Naive thymus-derived CD8-positive, alpha-beta T cell (primary cell): ENCODE measurements at places on chromosomes 12 and 14. TPM values are rescaled to one million over a fixed set of nuclear protein-coding genes. Genes with fewer than 3 reads are reported as not detected.

Gene AMDHD1
- total RNA-seq, result 2.2 TPM

Gene TPCN1
- total RNA-seq, result 81.2 TPM

Gene SLC6A15
- not detected for total RNA-seq

Gene PARP11
- total RNA-seq, result 34.2 TPM

Gene RD3L
- not detected for total RNA-seq

Gene RNF41
- 34.2 TPM for total RNA-seq

Gene E2F7
- not detected for total RNA-seq

Gene CCDC175
- not detected for total RNA-seq

Gene OR4Q2
- not detected for total RNA-seq

Gene BEST3
- not detected for total RNA-seq

DNA sequence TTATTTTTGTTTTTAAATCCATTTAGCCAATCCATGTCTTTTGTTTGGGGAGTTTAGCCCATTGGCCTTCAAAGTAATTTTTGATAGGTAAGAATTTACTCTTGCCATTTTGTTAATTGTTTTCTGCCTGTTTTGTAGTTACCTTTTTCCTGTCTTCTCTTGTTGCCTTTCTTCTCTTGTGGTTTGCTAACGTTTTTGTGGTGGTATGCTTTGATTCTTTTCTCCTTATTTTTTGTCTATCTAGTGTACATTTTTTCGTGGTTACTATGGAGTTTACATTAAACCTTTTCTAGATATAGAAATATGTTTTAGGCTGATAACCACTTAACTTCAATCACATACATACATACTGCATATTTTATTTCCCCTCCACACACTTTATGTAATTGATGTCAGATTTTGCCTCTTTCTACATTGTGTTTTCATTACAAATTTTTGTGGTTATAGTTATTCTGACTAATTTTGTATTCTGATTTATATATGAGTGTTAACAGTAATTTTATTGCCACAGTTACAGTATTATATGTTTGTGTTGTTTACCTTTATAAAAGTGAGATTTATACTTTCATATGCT is 19.2 kb upstream of the PPP1R12A start:
- H3K27me3 ChIP-seq, result peaks cover 14% of the 10 kb centered on the region
- peaks cover 3% of the 10 kb centered on the region for H3K4me1 ChIP-seq
- DNase-seq, result no peak
- H3K36me3 ChIP-seq, result no peaks in the 10 kb centered on the region
- peak overlapping the region; percentile 31 for H3K27ac ChIP-seq

- no peak for DNase-seq
- H3K27ac ChIP-seq, result no peak overlapping the region
- no peaks in the 10 kb centered on the region for H3K36me3 ChIP-seq
- peak overlapping the region; percentile 57 for H3K4me3 ChIP-seq
Measured at GRCh38 chr14:71314717-71315116, 407.5 kb downstream of the PCNX1 start.

DNA sequence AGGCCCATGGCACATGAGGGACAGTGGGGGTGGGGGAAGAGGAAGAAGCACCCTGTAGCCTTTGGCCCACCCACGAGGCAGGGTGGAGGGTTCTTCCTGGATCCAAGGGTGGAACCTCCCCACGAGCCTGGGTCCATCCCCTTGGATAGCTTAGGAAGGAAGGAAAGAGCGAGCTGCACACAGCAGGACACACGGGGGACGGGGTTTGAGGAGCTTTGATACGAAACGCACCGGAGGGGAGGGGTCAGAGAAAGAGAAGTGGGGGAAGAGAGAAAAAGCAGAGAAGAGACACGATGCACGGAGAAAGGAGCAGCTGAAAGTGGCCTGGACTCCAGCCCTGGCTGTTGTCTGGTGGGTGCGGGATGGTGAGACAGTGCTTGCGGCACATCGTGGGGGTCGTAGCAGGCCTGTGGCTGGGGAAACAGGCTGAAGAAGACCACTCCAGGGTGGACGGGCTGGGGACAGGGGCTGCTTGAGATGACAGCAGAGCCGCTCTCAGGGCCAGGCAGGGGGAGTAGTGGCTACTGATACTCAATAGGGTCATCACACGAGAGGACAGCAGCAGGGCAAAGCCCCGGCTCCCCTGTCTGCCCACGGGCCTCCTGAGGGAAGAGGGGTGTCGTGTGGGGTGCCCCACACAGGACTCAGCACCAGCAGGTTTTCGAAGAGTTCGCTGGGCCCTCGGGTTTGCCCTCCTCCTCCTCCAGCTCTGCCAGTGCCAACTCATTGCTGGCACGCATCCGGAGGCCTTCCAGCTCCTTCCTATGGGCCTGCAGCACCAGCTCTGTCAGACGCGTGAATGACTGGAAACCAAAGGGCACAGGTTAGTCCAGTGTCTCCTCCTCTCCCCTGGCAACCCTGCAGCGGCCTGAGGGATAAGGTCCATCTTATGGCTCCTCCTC is 5.4 kb upstream of the GPX2 start:
- peaks cover 34% of the 10 kb centered on the region for H3K4me1 ChIP-seq
- peak overlapping the region; percentile 60 for H3K27ac ChIP-seq
- no peaks in the 10 kb centered on the region for H3K36me3 ChIP-seq
- no peak for DNase-seq
- no peak overlapping the region for H3K4me3 ChIP-seq

DNA sequence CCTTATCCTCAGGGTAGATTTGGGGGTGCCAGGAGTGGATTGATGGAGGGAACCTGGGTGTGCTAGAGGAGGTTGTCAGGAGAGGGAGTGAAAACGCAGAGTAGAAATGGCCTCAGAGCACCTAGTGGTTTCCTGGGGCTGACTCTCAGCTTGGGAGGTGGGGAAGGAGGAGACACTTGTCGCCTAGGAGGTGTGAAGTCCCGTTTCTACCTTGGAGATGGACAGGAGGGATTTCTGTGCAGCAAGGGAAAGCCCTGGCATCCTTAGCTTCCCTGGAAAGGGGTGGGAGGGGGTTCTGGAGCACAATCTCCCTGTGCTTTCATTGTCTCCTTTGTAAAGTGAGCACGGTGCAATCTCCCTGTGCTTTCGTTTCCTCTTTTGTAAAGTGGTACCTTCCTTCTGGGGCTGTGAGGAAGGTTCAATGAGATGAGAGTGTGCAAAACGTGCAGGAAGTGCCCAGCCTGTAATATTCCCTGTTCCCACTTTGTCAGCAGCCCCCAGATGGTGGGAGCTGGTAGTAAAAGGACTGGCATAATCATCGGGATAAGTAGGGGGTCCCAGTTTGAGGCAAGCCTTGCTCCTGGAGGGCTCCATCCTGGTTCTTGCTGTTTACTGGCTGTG is 1.6 kb downstream of the OAS3 start:
- H3K4me3 ChIP-seq, result peak overlapping the region; percentile 87
- DNase-seq, result peak; percentile 29
- H3K4me1 ChIP-seq, result peaks cover 12% of the 10 kb centered on the region

DNA sequence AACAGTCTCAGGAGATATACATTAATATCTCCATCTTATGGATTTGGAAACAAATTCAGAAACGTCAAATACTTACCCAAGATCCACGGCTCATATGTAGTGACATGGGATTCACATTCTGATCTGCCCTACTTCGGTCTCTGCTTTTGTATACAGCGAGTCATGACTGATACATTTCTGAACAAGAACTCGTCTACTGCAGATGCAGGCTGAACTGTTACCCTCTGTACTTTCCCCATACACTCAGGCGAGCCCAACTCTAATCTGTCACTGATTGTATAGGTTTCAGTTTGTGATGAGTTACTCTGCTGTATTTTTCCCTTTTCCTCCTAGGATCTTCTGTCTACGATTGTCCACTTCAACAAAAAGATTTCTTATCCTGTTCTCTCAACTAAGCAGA is 441.6 kb downstream of the CCDC91 start:
- no peak overlapping the region for H3K4me3 ChIP-seq
- no peak for DNase-seq
- peaks cover 6% of the 10 kb centered on the region for H3K27me3 ChIP-seq
- no peak overlapping the region for H3K27ac ChIP-seq

- peaks cover 6% of the 10 kb centered on the region for H3K4me1 ChIP-seq
- H3K4me3 ChIP-seq, result no peak overlapping the region
- DNase-seq, result no peak
- no peaks in the 10 kb centered on the region for H3K27me3 ChIP-seq
- H3K27ac ChIP-seq, result no peak overlapping the region
Measured at GRCh38 chr12:48219631-48220030, 16.5 kb upstream of the OR10AD1 start.

DNA sequence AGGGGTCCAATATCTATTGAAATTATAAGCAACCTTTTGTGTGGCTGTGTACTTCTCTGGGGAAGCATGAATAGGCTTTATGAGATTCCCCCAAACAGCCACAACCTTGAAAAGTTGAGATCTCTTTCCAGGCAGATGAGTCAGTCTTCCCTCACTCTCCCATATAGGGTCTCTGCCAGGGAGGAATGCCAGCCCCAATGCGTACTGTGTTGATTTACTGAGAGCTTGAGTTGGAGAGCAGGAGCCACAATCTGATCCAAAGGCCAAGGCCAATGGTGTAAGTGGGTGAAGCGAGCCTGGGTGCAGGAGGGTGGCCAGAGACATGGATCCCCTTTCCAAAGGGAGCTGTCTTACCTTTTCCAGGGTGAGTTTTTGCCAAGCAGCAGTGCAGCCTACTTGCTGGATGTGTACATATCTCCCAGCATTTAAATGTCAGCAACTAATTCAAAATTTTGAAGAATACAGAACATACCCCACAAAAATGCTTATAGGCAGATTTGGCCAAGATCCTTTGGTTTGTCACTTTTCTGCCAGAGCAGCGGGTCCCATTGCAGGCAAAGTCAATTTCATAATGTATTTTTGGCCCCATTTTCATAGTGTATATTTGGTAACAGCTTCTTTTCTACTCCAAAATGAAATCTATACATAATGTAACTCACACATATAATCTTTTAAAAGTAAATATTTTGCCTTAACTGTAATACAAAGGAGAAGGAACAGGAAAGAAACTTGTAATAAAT is 88.2 kb downstream of the TBC1D30 start:
- DNase-seq, result no peak
- peaks cover 10% of the 10 kb centered on the region for H3K27me3 ChIP-seq
- H3K36me3 ChIP-seq, result no peaks in the 10 kb centered on the region
- H3K4me1 ChIP-seq, result no peaks in the 10 kb centered on the region
- no peak overlapping the region for H3K27ac ChIP-seq

GRCh38 chr12:96015672-96016071 is 19.5 kb upstream of the HAL start:
- no peaks in the 10 kb centered on the region for H3K4me1 ChIP-seq
- DNase-seq, result no peak
- H3K27ac ChIP-seq, result no peak overlapping the region
- peaks cover 89% of the 10 kb centered on the region for H3K36me3 ChIP-seq
- no peaks in the 10 kb centered on the region for H3K27me3 ChIP-seq

DNA sequence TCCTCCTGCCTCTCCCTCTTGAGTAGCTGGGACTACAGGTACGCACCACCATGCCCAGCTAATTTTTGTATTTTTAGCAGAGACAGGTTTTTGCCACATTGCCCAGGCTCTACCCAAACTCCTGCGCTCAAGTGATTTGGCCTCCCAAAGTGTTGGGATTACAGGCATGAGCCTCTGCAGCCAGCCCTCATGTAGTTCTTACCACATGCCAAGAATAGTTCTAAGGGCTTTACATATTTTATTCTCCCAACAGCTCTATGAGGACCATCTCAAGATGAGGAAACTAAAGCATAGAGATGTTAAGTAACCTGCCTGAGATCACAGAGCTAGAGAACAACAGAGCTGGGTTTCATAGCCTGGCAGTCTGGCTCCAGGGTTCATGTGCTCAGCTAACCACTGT is 37.9 kb upstream of the ALDH2 start:
- no peak for DNase-seq
- H3K27ac ChIP-seq, result no peak overlapping the region
- H3K27me3 ChIP-seq, result no peaks in the 10 kb centered on the region

GRCh38 chr14:101407328-101407727 is 154.0 kb upstream of the DIO3 start:
- H3K36me3 ChIP-seq, result no peaks in the 10 kb centered on the region
- no peak overlapping the region for H3K27ac ChIP-seq
- peaks cover 5% of the 10 kb centered on the region for H3K4me1 ChIP-seq
- H3K27me3 ChIP-seq, result peaks cover 52% of the 10 kb centered on the region
- H3K4me3 ChIP-seq, result no peak overlapping the region
- DNase-seq, result no peak

- no peak for DNase-seq
- H3K36me3 ChIP-seq, result peaks cover 6% of the 10 kb centered on the region
- H3K27me3 ChIP-seq, result no peaks in the 10 kb centered on the region
- no peak overlapping the region for H3K4me3 ChIP-seq
- H3K4me1 ChIP-seq, result peaks cover 10% of the 10 kb centered on the region
Measured at GRCh38 chr12:44286336-44286735, 450.5 kb downstream of the TMEM117 start.

- no peaks in the 10 kb centered on the region for H3K36me3 ChIP-seq
- no peaks in the 10 kb centered on the region for H3K27me3 ChIP-seq
- H3K4me3 ChIP-seq, result no peak overlapping the region
- H3K4me1 ChIP-seq, result peaks cover 7% of the 10 kb centered on the region
- DNase-seq, result no peak
Measured at GRCh38 chr14:52363961-52364360, 49.8 kb downstream of the PTGER2 start.

DNA sequence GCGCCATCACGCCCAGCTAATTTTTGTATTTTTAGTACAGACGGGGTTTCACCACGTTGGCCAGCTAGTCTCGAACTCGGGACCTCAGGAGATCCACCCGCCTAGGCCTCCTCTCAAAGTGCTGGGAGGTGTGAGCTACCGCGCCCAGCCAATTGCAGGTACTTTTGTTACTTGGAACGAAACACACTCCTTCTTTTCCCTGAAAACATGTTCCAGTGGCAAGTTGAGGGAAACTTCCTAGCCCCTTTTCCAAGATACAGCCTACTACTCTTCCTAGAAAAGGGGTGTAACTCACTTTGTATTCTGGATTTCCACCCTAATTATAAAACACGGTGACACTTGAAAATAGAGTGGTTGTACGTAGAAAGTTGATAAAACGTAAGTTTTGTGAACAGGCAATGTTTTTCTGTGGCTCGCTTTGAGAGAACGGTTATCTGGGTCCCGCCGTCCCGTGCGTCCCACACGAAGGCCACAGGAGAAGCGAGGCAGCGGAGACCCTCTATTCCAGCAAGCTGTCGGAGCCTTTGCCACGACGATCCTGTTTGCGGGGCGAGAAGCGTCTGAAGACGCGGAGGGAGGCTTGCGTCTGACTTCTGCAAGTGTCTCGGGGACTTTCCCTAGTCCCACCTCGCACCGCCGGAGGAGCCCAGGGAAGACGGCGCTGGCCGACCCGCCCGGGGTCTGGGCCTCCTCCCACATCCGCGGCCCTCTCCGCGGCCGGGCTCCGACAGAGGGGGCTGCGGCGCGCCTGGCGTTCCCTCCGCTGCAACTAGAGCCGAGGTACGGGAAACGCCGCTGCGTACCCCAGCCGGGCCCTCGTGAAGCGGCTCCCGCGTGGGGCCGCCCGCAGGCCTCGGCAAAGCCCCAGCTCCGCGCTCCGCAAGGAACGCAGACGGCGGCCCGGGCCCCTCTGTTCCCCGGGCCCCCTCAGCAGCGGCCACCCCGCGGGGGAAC is 745 bp downstream of the CDCA4 start:
- DNase-seq, result peak; percentile 60
- peaks cover 26% of the 10 kb centered on the region for H3K4me1 ChIP-seq
- H3K27me3 ChIP-seq, result no peaks in the 10 kb centered on the region
- no peaks in the 10 kb centered on the region for H3K36me3 ChIP-seq
- peak overlapping the region; percentile 77 for H3K27ac ChIP-seq
- peak overlapping the region; percentile 89 for H3K4me3 ChIP-seq

- no peaks in the 10 kb centered on the region for H3K27me3 ChIP-seq
- H3K36me3 ChIP-seq, result no peaks in the 10 kb centered on the region
- DNase-seq, result no peak
- H3K4me1 ChIP-seq, result no peaks in the 10 kb centered on the region
- no peak overlapping the region for H3K27ac ChIP-seq
Measured at GRCh38 chr12:68498736-68499135, 112.0 kb upstream of the RAP1B start.
